ENCODE measurements at places on chromosomes 13 and 19. TPM values are rescaled to one million over a fixed set of nuclear protein-coding genes. Genes with fewer than 3 reads are reported as not detected.

Gene ERFL
- 5.4 TPM for total RNA-seq

Gene ZNF578
- total RNA-seq: 1.5 TPM

Gene CACNA1A
- not detected for total RNA-seq

Gene C1QTNF9B
- not detected for total RNA-seq

Gene DHDH
- total RNA-seq: 0.68 TPM

Gene TPTE2
- not detected for total RNA-seq

Gene CATSPERD
- not detected for total RNA-seq

Gene ABHD8
- total RNA-seq: 3.9 TPM

Gene RDH8
- total RNA-seq: not detected

Gene TNFSF13B
- 0.98 TPM for total RNA-seq

Gene METTL21C
- not detected for total RNA-seq

Gene SOHLH2
- not detected for total RNA-seq

Gene TYROBP
- 5.2 TPM for total RNA-seq
